T-helper 17 cell (primary cell): ENCODE measurements at places on chromosomes 3 and 15. TPM values are rescaled to one million over a fixed set of nuclear protein-coding genes. Genes with fewer than 3 reads are reported as not detected.

DNA sequence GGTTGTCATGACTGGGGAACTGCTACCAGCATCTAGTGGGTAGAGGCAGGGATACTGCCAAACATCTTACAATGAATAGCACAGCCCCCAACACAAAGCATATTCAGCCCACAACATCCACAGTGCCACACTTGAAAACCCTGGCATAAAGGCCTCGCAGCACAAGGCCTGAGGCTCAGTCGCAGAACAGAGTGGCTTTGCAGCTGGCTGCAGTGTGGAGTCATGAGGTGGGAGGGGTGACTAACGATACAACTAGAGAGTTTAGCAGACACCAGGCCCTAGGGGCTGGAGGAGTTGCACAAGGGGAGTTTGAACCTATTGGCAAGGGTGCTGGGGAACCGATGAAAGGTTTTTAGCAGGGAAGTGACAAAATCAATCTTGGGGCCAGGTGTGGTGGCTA lies 32.1 kb downstream of the GRK7 start:
- DNase-seq: no peak

CLSTN2 gene
- total RNA-seq: not detected

DNA sequence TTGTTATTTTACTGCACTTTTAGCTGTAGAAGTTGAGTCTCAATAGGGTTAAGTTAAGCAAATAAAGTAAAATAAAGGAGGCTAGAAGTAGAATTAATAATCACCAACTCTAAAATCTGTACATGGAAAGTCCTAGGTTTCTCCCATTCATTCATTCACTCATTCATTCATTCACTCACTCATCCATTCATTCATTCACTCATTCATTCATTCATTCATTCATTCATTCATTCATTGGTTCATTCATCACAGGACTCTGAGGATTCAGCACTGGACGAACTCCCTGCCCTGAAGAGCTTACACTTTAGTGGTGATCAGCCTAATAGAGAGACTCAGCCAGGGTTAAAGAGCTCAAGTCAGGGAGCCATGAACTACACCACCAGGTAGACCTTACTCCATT lies 4.5 kb upstream of the LSG1 start:
- DNase-seq: no peak

OXSM gene
- 7.0 TPM for total RNA-seq

GRCh38 chr15:39110746-39111145 lies 470.1 kb upstream of the THBS1 start:
- no peak for DNase-seq

- DNase-seq: no peak
Measured at GRCh38 chr3:128537091-128537703, 44.2 kb upstream of the GATA2 start.

DNA sequence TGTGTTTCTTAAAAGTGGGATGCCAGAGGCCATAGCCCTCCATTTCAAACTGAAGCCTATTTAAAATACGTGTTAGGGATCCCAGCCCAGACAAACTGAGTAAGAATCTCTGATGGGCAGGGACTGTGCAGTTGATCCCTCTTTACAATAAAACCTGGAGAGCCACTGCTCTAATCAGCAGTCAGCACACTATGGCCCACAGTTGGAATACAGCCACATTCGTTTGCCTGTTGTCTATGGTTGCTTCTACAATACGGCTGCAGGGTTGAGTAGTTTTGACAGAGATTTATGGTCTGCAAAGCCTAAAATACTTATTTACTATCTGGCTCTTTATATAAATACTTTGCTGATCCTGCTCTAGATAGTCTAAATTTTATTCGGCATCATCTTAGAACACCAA lies 32.4 kb downstream of the TJP1 start:
- no peak for DNase-seq

DNA sequence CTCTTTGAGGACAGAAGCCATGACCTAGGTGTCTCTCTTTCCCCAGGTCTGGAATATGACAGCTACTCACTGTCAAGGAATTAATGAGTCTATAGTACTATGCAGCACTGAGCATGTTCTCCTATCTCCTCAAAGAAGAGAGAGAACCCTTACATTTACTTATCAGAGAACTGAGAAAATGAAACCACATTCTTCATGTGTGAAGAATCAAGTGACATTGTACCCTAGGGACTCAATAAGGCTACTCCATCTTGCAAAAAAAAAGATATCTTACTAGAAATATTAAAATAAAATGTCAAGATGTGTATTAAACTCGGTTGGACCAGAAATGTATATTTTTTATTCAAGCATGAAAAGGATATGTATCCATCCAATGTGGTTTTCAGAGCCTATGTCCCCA lies 133.2 kb upstream of the COL8A1 start:
- DNase-seq: no peak

C3orf20 gene
- 0.42 TPM for total RNA-seq

DNA sequence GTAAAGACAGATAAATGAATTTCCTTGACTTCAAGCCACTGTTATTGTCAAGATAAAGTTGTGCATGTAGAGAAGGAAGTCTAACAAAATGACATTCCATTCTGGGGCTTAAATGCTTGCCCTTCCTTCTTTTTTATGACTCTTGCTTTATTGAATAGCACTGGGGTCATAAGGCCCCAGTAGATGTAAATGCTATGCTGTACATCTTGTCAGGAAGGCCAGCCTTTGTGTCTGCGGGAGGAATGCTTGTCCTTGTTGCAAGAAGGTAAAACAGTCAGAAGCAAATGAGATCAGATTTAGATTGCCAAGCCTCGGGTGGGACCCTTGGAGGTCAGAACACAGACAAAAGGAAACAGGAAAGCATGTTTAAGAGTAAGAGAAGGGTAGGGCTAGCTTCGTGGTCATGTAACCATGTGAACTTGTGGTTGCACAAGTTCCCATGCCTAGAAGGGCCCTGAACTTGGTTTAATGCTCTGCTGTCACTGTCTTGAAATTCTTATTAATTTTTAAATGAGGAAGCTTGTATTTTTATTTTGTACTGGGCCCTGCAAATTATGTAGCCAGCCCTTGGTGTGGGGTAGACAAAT lies 81.5 kb downstream of the PPM1L start:
- no peak for DNase-seq

CHRNA7 gene
- total RNA-seq: 0.23 TPM

IVD gene
- 37.0 TPM for total RNA-seq

- no peak for DNase-seq
Measured at GRCh38 chr3:69747511-69748258, 8.4 kb downstream of the MITF start.

GRCh38 chr3:133928903-133929607 lies 33.4 kb upstream of the RAB6B start:
- no peak for DNase-seq

DNA sequence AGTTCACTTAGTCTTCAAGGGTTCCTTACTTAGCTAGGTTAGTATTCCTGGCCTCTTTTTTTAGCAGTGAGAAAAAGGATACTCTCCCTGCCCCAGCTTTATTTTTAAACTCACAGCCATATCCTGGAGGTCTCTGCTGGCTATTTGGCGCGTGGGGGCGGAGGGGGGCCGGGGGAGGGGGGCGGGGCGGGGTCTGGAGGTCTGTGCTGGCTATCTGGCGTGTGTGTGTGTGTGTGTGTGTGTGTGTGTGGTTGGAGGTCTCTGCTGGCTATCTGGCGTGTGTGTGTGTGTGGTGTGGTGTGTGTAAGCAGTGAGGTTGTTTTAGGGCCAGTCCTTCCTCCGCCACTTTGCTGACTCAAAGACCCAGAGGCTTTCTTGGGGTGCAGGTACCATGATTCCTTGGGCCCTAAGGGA lies 579 bp upstream of the PLAAT1 start:
- DNase-seq: no peak

- no peak for DNase-seq
Measured at GRCh38 chr15:78362716-78363380, 22.7 kb downstream of the CRABP1 start.

GPR149 gene
- not detected for total RNA-seq

CADPS gene
- total RNA-seq: not detected

AADACL2 gene
- not detected for total RNA-seq

- no peak for DNase-seq
Measured at GRCh38 chr3:81823882-81824395, 62.5 kb upstream of the GBE1 start.
